ENCODE measurements at places on chromosomes 16 and 17.
A peak's percentile ranks its signal among the peaks of the same experiment; 100 is the strongest.

DNA sequence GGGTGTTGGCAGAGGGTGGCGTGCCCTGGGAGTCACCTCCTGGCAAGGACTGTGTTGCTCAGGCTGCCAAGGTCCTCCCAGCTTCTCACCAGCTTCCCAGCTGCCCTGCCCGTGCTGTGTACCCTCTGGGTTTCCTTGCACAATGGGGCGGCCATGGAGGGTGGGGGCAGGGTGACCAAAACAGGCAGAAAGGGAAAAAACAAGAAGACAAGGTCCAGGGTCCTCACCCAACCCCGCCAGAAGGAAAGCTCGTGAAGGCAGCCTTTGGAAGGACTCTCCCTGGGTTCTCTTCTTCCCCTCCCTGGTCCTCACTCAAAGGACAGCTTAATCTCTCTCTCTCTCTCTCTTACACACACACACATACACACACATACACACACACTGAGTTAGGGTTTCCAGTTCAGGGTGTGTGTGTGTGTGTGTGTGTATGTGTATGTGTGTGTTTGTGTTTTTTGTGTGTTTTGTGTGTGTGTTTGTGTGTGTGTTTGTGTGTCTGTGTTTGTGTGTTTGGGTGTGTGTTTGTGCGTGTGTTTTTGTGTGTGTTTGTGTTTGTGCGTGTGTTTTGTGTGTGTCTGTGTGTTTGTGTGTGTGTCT lies 2.0 kb downstream of the SLC13A5 start:
- no peak for DNase-seq

DNA sequence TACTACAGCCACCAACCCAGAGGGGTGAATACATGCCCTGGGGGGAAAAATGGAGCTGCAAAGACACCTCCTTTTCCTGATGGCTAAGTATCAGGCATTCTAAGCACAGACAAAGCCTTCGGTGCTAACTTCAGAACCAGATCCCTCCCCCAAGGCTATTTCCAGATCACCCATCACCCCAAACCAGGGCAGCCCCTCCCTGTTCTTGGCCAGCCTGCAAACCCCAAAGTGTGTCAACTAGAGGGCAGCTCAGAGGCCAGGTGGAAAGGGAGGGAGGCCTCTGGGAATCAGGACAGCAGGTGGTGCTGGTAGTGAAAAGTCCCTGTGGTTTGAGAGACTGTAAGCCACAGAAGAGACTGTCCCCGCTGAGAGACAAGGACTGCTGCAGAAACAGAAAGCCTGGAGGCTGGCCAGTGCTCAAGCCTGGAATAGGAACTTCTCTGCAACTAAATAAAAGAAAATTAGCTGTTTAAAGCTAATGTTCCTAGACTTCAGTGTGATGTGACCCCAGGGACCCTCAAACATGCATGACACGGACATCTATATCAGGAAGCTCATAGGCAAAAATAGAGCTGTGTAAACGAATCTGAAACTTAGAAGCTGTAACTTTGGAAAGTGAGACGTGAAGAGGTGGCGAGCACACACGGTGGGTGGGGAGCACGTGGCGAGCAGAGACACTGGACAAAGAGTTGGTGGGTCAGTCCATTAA lies 9.1 kb downstream of the TUBG1 start:
- peak; percentile 99 for DNase-seq

- no peak for DNase-seq
Observed at GRCh38 chr17:81411305-81411704, 16.0 kb downstream of the BAHCC1 start.

DNA sequence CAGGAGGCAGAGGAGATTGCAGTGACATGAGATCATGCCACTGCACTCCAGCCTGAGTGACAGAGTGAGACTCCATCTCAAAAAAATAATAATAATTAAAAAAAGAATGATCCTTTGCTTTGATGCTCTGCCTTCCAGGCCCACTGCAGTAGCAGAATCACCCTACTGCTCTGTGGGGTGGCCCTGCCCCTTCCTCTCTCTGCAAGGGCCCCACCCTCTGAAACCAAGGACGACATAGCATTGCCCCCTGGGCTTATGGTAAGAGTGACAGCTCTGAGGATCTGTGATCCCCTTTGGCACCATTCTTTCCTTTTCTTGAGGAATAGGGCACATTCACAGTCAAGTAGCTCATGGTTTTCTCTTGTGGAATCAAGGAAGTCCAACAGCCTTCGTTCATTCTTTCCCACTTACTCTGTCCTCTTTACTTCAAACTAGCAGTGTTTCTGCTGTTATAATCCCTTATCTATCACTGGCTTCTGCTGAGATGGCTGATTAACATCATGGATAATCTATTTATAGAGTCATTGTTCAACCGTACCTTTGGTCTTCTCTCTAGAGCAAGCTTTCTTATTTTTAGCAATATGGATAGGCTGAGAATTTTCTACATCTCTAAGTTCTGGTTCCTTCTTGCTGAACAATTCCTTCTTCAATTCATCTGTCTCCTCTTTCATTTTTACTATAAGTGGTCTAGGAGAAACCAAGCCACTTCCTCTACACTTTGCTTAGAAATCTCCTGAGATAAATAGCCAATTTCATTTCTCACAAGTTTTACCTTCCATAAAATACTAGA lies 14.1 kb downstream of the RAD51C start:
- DNase-seq = no peak

- no peak for DNase-seq
Observed at GRCh38 chr17:49952912-49953497, 16.0 kb upstream of the DLX4 start.

- no peak for DNase-seq
Observed at GRCh38 chr16:84370723-84371552, 2.6 kb downstream of the ATP2C2 start.

DNA sequence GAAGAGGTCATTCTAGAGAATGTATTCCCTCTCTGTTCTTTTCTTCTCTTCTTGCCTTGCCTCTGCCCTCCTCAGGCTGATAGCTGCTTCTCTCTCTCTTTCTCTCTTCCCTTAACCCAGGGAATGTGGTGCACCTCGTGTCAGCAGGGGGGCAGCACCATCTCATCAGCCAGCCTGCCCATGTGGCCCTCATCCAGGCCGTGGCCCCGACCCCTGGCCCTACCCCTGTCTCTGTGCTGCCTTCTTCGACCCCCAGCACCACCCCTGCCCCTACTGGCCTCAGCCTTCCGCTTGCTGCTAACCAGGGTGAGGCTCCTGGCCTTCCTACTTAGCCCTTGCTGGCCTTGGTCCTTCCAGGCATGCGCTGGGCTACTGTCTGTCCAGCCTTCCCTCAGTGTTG lies 23.5 kb downstream of the SRCAP start:
- DNase-seq = no peak

DNA sequence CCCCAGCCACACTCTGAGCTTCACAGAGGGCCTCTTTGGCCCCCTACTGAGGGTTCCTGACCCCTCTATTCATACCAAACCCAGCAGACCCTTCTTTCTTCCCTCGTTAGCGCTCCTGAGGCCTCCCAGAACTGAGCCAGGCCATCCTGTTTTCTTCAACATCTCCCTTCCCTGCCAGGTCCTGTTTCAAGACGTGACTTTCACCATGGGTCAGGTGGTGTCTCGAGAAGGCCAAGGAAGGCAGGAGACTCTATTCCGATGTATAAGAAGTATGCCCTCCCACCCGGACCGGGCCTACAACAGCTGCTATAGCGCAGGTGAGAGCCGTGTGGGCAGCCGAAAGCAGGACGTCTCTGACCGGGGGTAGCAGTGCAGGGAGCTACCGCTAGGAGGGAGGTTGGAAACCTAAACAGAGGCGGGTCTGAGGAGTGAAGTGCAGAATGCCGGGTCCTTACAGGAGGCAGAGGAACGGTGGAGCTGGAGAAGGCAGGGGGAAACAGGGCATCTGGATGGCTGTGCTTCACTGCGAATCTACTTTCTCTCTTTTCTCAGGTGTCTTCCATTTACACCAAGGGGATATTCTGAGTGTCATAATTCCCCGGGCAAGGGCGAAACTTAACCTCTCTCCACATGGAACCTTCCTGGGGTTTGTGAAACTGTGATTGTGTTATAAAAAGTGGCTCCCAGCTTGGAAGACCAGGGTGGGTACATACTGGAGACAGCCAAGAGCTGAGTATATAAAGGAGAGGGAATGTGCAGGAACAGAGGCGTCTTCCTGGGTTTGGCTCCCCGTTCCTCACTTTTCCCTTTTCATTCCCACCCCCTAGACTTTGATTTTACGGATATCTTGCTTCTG lies 1.3 kb upstream of the SENP3 start:
- peak; percentile 62 for DNase-seq

GRCh38 chr17:19905502-19905901 lies 37.8 kb upstream of the ULK2 start:
- DNase-seq = no peak

DNA sequence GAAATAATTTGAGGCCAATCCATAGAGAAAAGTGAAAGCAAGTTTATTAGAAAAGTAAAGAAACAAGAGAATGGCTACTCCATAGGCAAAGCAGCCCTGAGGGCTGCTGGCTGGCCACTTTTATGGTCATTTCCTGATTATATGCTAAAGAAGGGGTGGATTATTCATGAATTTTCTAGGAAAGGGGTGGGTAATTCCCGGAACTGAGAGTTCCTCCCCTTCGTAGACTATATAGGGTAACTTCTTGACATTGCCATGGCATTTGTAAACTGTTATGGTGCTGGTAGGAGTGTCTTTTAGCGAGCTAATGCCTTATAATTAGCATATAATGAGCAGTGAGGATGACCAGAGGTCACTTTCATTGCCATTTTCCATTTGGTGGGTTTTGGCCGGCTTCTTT lies 4.4 kb downstream of the DHRS7B start:
- no peak for DNase-seq

- no peak for DNase-seq
Observed at GRCh38 chr16:52203096-52203495, 343.8 kb downstream of the TOX3 start.

GRCh38 chr17:48002916-48003416 lies 32.1 kb downstream of the CDK5RAP3 start:
- no peak for DNase-seq

DNA sequence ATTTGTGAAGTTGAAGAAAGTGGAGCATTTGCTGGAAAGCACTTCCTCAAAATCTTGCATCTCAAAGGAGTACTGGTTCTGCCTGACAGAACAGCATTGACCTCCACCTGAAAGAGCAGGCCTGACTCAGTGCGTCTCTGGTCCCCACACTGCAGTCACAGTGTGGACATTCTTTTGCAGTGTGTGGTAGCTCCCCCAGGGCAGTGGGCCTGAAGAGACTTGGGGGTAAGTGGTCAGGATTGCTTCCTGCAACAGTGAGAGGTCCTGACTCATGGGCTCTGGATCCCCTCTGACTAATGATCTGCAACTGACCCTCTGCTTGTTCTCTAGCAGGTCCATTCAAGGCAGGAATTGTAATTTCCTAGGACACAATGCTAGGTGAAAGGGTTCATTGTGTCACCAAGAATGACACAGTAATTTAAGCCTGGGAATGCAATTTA lies 204.9 kb upstream of the KCNJ16 start:
- no peak for DNase-seq

DNA sequence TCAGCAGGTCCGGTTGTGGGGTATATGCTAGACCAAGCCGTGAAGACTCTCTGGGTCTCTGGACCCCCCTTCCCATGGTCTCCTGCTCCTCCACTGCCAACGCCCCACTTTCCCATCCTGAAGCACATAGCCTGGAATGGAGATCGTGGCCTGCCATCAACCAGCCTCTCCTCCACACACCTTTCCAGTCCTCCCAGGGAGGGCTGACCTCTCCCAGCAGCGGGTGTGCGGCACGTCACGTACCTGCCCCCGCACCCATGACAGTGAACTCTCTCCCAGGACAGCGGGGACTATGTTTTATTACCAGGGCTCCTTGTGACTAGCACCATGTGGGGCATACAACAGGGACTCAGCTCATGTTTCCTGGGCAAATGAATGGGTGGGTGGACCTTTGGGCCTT lies 1.8 kb downstream of the PRM3 start:
- no peak for DNase-seq

- DNase-seq = no peak
Observed at GRCh38 chr17:45326626-45327025, 9.8 kb upstream of the MAP3K14 start.

- no peak for DNase-seq
Observed at GRCh38 chr16:72854267-72854959, 193.5 kb downstream of the ZFHX3 start.

- DNase-seq = no peak
Observed at GRCh38 chr16:88734361-88734728, 28.0 kb downstream of the CTU2 start.

GRCh38 chr17:66301367-66301863 lies 998 bp upstream of the PRKCA start:
- DNase-seq = no peak

DNA sequence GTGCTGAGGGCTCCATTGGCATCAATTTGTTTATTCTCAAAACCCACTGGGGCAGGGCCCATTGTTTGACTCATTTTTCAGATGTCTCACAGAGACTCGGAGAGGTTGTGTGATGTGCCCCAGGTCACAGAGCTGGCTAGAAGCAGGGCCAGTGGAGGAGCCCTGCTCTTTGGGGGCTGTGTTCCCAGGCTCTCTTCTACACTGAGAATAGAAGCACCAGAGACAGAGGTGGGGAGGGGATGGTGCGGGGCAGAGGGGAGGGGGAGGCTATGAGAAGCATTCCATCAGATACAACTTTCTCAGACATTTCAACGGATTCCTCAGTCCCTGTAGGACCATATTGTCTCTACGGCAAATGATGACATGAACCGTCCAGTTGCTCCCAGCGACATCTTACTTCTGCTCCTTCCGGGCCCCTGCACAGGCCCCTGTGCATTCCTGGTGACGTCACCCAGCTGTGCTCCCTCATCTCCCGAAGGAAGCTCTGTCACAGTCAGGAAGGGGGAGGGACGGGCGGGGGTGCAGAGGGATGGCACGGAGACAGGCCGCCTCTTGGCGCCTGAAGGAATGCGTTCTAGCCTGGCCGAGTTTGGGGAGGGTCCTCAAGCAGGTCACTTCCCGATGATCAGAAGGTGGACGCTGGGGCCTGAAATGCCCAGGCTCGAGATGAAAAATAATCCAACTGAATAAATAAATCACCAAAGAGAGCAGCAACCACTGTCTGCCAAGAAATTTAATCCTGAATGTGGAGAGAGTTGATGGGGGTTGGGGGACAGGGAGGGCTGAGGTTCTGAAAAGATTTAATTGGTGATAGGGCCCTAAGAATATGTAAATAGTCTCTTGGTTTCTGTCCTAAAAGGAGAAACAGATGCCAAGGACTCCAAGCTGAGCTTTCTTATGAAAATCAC lies 114.1 kb downstream of the NOG start:
- peak; percentile 81 for DNase-seq

GRCh38 chr16:65077181-65077580 lies 44.7 kb downstream of the CDH11 start:
- no peak for DNase-seq

GRCh38 chr16:6125483-6126259 lies 1028.1 kb upstream of the EEF2KMT start:
- DNase-seq = no peak

DNA sequence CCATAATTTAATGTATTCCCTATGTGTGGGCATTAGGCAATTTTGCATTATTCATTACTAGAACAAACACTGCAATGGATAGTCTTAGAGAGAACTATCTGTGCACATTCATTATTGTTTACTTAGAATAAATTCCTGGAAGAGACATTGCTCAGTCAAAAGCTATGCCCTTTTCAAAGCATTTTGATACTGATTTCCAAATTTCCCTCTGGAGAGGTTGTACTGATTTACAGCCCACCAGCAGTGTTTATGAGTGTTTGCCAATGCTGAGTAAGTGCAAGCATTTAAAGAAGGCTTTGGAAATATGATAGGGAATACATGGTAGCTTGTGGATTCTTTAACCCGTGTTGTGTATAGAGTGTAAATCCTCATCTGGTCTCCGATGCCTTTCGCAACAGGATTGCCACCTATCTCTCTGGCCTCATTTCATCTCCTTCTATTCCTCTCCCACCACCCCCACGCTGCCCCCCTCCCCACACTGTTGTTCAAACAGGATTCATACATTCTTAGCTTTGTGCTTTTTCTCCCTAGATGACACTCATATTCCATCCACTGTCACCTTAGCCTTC lies 33.4 kb upstream of the MMD start:
- DNase-seq = peak; percentile 20

- DNase-seq = no peak
Observed at GRCh38 chr16:17382949-17383863, 87.6 kb downstream of the XYLT1 start.
